ENCODE measurements at places on chromosomes 5 and 9. TPM values are rescaled to one million over a fixed set of nuclear protein-coding genes. Genes with fewer than 3 reads are reported as not detected.

The RAD17 gene
- total RNA-seq, result 21.3 TPM

DNA sequence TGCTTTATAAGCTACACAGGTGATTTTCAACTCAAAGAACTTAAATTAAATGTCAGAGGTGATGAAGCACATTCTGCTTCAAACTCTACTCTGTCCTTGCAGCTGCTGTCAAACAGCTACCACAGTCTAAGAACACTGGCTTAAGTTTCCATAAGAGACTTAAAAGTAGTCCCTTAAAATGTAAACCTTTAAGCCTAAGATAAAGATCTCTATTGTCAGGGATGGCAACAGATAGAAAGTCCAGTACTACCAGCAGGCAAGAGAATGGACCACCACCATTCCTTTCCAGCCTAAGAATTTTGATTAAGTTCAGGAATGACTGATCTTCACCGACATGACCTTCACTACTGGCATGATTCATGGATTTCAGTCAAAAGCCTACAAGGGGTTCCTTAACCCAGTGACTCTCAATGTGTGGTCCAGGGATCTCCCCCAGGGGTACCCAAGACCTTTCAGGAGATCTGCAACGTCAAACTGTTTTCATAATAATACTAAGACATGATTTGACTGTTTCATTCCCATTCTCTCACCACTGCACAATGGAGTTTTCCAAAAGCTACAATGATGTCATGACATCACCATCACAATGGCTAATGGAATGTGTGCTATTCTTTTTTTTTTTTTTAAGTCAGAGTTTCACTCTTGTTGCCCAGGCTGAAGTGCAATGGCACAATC is 41.1 kb upstream of the PLPP6 start:
- DNase-seq, result no peak

DNA sequence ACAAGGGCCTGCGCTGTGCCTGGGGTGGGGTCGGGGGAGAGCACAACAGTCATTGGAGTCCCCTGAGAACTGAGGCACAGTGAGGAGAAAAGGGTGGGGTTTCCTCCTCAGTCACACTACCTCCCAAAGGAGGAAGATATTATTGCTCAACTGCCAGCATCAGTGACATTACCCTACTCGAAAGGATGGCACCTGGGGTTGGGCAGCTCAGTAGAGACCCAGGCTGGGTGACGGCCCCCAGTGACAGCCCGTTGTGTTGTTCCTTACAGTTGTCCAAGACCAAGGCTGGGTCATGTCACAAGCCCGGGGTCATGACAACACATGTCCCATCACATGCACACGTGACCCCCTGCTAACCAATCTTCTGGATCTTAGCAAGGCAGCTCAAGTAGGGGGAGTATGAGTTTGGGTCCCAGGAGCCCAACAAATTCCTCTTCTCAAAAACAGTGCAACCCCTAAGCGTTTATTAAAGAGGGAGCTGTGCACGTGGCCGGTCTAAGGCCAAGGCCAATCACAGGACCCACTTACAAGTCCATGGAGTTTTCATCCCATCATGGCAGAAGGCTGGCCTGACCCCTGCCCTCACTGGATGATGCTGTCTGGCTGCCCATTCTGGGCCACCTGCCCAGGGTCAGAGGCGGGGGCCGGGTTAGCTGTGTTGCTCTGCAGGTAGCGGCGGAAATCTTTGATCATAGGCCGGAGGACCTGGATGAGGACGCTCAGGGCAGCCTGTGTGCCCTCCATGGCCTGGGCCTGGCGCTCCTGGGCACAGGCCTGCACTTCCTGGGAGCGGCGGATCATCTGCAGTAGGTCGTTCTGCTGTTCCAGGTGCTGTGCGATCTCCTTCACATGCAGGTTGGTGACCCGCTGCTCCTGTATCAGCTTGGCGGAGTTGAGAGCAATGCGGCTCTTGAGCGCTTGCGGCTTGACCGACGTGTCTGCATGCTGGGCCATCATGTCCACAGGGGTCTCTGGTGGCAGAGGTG is 4.0 kb downstream of the NAIF1 start:
- no peak for DNase-seq

DNA sequence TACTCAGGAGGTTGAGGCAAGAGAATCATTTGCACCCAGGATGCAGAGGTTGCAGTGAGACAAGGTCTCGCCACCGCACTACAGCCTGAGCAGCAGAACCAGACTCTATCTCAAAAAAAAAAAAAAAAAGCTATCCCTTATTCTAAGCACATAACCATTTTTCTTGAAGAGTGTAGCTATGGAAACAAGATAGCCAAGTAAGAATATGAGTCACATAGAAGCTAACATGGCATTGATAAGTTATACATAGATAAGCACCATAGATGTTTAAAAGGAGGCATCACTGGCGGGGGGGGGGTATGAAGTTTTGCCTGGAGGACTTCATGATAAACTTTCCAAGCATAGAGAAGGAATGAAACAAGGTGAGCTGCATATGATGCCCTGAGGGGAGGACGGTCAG is 26.0 kb downstream of the CHSY3 start:
- no peak for DNase-seq

DNA sequence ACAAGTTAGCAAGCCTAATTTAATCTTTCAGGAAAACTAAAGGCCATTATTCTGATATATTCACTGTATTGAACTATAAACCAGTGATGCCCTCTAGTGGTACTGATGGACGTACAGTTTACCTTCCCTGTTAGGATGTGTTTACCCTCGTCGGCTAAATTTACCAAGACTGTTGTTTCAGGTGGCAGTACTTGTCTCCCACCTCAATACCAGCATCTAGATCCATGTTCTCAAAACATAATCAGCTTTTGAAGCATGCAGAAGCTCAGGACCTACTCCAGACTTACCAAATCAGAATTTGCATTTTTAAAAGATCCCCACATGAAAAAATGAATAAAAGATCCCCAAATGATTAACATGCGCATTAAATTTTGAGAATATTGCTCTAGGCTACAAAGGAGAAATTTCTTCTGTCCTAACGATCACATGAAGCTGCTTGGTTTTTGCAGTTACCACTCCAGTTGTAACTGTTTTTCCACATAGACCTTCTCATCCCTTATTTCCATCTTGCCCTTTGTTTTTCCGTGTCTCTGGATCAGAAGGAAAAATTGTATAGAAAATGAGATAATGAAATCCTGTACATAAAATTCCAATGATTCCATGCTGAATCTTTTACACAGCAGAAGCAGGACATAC is 3.2 kb upstream of the BAAT start:
- DNase-seq, result no peak

DNA sequence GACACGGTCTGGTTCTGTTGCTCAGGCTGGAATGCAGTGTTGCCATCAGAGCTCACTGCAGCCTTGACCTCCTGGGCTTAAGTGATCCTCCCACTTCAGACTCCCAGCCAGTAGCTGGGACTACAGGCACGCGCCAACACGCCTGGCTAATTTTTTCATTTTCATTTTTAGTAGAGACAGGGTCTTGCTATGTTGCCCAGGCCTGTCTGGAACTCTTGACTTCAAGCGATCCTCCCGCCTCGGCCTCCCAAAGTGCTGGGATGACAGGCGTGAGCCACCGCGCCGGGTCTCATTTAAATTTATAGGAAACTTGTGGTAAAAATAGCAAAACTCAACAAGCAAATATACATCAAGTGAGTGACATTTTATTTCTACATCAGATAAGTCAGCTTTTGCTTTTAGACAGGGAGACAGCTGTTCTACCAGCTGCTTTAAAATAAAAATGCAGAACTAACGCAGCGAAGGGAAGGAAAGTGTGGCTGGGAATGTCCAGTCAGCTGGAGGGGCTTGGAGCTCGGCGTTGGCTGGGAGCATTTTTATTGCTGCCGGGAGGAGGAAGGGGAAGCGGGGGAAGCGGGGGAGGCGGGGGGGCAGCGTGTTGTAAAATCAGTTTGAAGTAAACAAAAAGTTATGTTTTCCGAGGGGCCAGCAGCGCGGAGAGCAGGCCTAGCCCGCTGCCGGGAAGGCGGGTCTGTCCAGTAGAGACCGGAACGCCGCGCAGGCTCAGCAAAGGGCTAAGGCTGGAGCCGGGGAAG is 707 bp upstream of the ZFYVE16 start:
- DNase-seq, result no peak

DNA sequence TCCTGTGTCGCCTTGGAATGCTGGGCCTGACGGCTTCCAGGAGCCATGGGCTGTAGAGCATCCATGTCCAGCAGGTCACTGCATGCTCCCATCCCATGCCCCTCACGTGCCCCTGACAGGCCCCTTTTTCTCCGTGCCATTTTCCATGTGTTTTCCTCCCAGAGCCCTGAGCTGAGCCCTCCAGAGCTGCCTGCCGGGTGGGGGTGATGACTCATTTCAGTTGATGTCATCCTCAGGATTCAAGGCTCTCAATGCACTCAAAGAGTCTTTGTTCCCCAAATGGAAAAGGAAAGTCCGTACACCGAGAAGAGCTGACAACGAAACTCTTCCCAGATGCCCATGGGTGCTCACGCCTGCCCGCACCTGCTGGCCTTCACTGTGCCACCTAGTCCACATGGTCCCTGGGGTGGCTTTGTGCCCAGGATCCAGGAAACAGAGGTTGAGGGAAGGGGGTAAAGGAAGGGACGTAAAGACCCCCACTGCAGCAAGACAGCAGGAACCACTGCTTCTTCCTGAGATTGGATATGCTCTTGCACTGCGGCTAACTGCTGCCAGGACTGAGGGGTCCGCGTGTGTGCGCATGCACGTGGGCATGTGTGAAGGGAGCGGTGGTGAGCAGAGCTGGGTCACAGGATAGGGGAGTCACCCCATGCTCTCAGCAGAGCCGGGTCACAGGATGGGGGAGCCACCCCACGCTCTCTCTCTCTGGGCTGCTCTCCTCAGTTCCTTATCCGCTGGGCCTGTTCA is 27.6 kb downstream of the COL15A1 start:
- DNase-seq, result peak; percentile 44

GRCh38 chr9:118170032-118170955 is 466.1 kb downstream of the TLR4 start:
- peak; percentile 25 for DNase-seq

- DNase-seq, result no peak
Measured at GRCh38 chr5:43619380-43619779, 16.4 kb downstream of the NNT start.

DNA sequence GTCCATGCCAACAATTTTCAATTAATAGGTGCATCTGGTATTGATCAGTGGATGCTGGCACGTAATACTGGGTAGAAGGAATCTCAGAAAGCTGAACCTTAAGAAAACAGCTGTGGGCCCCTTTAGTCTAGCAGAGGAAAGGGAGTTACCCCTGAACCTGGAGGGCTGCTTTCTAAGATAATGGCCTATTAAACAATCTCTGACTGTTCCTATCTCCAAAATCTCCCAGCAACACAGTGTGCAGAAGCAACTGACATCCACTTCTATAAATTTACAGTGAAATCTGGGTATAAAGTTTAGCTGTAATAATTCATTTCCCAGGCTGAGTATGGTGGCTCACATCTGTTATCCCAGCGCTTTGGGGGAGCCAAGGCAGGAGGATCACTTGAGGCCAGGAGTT is 198.8 kb downstream of the MAPKAP1 start:
- DNase-seq, result no peak

DNA sequence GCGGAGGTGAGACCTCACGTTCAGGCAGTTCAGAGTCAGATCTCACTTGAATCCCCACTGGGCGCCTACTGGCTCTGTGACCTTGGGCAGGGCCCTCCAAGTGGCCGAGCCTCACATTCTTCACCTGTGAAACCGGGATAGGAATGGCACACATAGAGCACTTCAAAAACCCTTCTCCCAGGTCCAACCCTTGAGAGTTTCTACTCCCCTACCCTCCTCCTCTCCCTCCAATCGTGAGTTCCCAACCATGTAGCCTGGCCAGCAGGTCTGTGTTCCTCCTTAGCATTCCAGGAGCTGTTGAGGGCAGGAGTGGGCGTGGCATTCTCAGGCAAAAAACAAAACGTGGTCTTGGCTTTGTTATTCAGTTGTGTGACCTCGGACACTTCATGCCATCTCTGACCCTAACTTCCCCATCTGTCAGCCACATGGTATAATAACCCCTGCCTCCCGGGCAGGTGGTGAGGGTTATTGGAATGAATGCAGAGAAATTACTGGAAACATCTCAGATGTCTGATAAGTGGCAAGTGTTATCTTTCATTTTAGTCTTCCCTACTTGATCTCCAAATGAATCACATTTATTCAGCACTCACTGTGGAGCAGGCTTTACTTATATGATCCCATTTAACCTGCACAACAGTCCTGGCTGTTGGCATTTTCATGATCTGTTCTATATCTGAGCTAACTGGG is 112.8 kb upstream of the BOD1 start:
- DNase-seq, result no peak

The PLAC8L1 gene
- not detected for total RNA-seq

DNA sequence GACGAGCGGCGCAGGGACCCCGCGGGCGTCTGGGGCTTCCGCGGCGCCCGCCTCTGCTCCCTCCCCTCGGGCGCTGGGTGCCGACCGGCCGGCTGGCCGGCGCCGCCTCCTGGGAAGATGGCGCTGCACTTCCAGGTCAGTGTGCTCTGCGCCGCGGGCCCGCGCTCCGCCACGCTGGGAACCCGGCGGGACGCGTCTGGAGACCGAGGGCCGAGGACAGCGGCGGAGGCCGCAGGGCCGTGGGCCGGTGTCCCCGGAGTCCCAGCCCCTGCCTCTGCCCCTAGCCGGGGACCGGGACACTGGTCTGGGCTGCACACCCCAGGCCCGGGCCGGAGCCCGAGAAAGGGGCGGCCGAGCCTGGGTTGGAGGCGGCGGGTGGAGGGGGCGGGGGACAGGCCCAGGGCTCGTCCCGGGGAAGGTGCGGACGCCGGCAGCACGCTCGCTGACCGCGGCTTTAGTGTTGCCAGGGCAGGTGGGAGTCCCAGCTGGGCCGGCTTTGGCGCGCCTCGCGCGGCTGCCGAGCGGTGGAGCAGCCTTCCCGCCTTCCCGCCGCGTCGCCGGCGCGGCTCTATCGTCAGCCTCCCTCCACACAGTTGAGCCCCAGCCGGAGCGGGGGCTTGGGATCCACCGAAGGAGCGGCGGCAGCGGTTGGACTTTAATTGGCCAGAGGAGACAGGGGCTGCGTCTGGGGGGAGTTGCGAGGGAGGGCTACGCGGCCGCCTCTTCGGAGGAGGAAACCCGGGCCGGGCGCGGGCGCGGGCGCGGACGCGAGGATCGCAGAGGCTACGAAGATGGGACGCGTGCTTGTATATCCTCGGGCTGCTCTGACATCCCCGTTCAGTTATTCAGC is at the start of gene RANBP17:
Gene RANBP17 (plus strand): TSS at position 102 of the 850 bp plus-strand sequence.
- DNase-seq, result peak; percentile 53

The LCN10 gene
- total RNA-seq, result not detected

GRCh38 chr5:68161156-68161555 is 54.4 kb upstream of the PIK3R1 start:
- DNase-seq, result no peak

Measured in skin of body (tissue), 3 donors.